ENCODE measurements at places on chromosomes 12 and 14.
A peak's percentile ranks its signal among the peaks of the same experiment; 100 is the strongest.

- no peak for DNase-seq
Observed at GRCh38 chr12:122130150-122130549, 43.9 kb downstream of the IL31 start.

- no peak for DNase-seq
Observed at GRCh38 chr12:4251216-4251891, 22.2 kb upstream of the CCND2 start.

DNA sequence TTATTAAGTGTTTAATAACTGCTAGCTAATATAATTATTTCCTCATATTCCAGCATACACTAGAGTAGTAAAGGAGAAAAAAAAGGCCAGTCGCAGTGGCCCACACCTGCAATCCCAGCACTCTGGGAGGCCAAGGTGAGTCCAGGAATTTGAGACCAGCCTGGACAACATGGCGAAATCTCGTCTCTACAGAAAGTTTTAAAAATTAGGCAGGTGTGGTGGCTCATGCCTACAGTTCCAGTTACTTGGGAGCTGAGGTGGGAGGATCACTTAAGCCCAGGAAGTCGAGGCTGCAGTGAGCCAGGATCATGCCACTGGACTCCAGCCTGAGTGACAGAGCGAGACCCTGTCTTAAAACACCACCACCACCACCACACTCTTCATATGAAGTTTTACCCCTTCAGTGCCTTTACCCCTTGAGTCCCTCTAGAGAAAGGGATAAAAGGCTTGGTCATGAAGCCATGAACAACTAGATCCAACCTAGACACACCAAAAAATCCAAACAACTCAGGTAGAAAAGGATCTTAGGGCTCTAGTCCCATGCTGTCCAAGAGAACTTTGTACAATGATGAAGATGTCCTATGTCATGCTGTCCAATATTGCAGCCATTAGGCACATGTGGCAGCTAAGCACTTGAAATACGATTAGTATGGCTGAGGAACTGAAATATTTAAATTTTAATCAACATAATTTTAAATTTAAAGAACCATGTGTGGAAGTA lies 29.6 kb downstream of the ATXN2 start:
- no peak for DNase-seq

- no peak for DNase-seq
Observed at GRCh38 chr14:54478636-54479215, 10.1 kb downstream of the GMFB start.

- DNase-seq, result no peak
Observed at GRCh38 chr12:29737644-29738043, 46.1 kb downstream of the TMTC1 start.

GRCh38 chr12:67911275-67911600 lies 78.0 kb upstream of the IFNG-AS1 start:
- no peak for DNase-seq

- no peak for DNase-seq
Observed at GRCh38 chr14:24094841-24095270, 745 bp downstream of the PCK2 start.

GRCh38 chr12:58148405-58148804 lies 207.0 kb downstream of the ATP23 start:
- no peak for DNase-seq

DNA sequence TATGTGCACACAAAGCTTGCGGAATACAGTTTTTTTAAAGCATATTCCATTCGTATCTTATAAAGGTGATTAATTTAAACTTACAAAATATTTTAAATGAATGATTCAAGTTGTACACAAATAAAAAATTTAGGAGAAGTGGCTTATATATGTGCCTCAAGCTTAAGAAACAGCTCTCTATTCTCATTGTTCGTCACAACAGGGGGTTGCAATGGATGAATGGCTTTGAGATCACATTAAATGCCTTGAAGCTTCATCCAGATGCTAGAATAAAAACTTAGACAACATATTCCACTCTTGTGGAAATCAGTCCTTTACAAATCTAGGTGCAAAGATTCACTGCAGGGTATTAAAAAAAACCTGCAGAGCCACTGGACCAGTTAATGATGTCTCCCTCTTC lies 303.9 kb upstream of the LRFN5 start:
- DNase-seq, result no peak

DNA sequence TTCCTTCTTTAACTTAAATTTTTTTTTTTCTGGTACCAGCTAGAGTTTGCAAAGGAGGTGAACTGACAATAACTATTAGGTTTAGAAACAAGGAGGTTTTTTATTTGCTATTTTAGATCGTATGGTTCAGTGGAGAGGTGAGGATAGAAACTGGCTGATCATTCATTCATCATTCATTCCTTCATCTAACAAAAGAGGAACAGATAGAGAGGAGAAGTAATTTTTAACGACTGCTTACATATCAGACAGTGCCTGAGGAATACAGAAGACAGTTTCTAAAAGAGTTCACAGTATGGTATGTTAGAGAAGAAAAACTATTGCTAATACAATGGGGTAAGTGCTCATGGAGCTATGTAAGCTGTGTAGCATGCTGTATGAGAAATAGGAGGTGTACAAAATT lies 111.1 kb downstream of the ERC1 start:
- no peak for DNase-seq

DNA sequence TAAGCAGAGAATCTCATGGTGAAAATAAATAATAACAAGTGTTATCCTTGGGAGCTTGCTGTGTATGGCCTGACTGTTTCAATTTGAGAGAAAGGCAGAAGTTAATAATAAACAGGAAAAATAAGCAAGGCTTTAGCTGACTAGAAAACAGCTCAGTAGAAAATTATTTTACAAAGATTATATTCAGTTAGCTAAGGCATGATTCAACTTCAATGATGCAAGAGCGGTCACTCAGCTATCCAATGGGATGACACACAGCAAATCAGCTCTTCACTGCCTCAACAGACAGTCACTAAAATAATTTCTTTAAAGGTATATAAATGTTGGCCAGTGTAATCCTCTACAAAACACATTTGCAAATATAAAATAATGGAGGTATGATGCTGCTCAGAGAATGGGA lies 18.6 kb downstream of the GSTZ1 start:
- DNase-seq, result no peak

- DNase-seq, result no peak
Observed at GRCh38 chr14:54350203-54350602, 46.6 kb upstream of the CDKN3 start.

GRCh38 chr12:107612508-107612907 lies 73.1 kb upstream of the PWP1 start:
- no peak for DNase-seq

DNA sequence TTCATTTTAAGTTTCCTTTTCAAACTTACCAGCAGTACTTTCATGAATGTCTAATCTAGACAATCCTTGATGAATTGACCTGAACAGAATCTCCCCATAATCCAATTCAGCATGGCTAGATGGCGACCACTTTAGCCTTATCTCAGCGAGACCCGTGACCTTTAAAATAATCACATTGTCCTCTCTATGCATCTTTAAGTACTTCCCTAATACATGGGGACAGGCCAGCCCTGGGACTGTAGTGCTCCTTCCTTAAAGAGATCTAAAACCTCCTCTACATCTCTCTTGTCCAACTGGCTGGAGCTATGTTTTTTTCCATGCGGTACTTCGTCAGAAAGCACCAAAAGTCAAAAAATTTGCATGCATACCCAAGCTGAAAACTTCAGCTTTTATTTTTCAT lies 746.0 kb downstream of the VRK1 start:
- DNase-seq, result no peak

DNA sequence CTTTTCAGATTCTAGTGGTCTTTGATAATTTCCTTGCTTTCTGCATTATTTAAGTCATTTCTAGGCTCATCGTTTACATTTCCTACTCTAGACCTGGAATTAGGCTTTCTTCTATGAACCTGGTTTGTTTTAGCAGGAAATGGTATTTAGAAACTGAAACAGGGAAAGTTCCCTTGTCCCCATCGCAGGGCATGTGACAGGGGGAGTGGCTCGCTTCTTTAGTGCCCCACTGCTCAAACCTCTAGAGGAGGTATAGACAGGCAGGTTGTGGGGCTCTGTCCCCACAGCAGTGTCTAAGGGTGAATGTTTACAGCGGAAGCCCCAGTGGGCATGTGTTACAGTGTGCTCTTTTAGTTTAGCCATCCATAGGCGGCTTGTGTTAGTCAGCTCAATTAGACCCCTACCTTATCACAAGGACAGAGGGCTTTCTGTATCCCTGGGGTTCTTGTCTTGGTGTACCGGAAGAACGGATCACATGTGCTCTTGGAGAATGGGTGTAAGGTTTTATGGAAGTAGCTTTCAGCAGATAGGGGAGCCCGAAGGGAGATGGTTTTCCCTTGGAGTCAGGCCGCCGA lies 25.0 kb downstream of the IFT81 start:
- DNase-seq, result peak; percentile 6

GRCh38 chr12:90305379-90305778 lies 596.7 kb upstream of the ATP2B1 start:
- no peak for DNase-seq

DNA sequence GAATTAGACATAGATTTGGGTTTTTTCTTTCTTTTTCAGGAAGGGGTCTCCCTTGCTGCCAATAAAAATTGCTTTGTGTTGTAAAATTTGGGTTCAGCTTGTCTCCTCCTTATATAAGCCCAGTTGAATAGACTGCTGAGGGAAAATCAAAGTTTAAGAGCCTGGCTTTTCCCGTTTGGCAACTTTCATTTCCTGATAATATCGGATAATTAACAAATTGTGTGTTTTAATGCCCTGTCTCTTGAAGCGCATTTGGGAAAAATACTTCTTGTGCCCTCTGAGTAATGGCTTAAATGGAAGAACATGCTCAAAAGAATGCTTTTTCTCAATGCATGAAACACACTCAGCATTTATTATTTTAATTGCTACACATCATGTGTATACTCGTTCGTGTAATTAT lies 198.0 kb upstream of the DCN start:
- no peak for DNase-seq

DNA sequence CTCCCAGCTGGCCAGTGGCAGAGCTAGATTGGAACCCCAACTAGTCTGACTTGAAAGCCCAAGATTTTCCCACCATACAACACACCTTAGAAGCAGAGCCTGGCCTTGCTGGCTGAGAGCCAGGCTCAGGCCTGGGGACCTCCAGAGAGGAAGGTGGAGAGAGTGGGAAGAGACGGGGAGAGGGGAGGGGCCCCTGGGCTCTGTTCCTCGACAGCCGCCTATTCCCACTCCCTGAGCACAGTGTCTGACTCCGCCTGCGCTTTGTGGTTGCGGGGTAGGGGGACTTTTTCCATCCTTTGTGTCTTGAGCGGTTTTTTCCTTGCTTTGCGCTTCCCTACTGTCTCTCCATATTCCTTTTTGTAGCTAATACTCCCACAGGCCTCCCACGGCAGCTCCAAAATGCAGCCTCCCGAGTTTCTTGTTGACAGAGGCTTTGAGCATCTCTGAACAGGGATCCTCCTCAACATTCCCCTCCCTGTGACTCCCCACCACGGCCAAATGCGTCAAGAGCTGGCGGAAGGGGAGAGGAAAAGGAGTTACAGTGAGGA lies 4.0 kb upstream of the KCNH3 start:
- DNase-seq, result no peak

GRCh38 chr12:102876883-102877282 lies 40.2 kb downstream of the PAH start:
- DNase-seq, result no peak

DNA sequence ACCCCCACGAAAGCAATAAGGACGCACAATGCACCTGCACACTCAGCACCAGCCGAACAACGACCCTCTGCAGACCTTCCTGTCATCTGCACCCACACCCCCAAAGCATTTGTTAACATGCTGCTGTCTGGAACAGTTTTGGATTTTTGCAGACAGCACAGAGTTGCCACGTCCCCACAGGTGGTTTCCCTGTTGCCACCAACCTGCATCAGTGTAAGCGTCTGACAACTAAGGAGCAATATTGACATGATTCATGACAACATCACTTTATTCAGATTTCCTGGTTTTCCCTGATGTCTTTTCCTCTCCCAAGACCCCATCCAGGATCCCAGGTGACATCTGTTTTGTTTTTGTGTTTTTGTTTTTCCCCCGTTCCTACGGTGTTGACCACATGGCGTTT lies 150.7 kb upstream of the C14orf180 start:
- no peak for DNase-seq

- no peak for DNase-seq
Observed at GRCh38 chr14:46279327-46279726, 372.3 kb downstream of the RPL10L start.

GRCh38 chr12:110117956-110118685 lies 6.0 kb upstream of the IFT81 start:
- DNase-seq, result no peak

DNA sequence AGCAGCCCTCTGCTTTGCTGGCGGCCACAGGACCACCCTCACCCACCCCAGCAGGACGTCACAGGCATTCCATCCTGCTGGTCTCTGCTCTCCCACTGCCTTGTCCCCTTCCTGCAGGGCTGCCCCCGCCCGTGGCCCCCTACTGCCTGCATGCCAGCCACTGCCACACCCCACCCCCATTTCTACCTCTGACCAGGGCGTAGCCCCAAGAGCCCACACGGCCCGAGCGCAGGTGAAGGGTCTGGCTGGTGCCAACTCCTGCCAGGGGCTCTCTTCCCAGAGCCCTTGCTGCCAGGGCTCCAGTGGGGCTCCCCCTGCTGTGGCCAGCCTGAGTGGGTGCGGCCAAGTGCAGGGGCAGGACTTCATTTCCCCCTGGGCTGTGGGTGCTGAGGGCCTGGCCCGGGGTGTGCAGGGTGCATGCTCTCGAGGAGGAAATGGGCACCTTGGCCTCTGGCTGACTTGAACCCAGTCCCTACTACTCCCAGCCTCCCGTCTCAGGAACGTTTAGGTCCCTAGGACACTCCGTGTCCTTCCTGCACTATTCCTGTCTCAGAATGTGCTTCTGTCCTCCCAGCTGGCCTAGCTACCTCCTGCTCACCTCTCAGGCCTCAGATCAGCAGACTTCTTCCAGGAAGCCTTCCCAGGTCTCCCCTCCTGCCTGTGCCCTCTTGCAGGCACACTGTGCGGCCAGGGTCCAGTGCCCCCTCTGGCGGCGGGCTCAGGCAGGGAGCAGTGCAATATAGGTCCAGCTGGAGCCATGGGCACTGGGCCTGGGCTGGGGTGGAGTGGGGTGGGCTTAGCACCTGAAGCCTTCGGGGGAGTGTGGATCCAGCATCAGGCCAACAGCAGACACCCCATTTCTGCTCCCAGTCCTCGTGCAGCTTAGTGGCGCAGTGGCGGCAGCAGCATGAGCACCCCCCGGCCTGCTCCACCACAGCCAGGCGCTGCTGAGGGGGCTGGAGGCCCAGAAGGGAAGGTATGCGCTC lies 1.4 kb downstream of the LBHD2 start:
- no peak for DNase-seq

DNA sequence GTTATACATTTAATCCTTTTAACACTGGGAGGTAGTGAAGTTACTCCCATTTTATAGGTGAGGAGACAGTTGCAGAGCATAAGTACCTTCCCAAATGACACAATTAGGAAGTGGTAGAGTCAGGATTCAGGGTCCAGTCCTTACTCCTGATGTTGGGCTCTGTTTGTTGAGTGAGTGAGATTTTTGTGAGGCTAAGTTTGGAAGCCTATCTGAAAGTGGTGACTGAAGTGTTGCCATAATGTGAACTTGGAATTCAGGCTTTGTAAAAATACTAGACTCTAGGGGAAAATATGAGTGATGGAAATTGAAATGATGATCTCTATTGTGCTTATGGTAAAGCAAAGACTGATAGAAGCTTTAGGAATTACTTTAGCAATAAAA lies 2.2 kb downstream of the NUDT4 start:
- no peak for DNase-seq

GRCh38 chr12:27575762-27576118 lies 51.7 kb downstream of the PPFIBP1 start:
- DNase-seq, result no peak

GRCh38 chr12:111655356-111655755 lies 30.4 kb downstream of the BRAP start:
- no peak for DNase-seq

GRCh38 chr12:46669720-46670119 lies 156.1 kb downstream of the SLC38A4 start:
- no peak for DNase-seq

- DNase-seq, result no peak
Observed at GRCh38 chr12:132071830-132072384, 72.2 kb downstream of the DDX51 start.

Measured in CD4-positive, alpha-beta T cell treated with Interferon alpha-2 for 1 hour (primary cell).